NCI-H1092 treated with DMSO at 0.1 percent for 48 hours (cell line): ENCODE measurements at places on chromosomes 2 and 18.

DNA sequence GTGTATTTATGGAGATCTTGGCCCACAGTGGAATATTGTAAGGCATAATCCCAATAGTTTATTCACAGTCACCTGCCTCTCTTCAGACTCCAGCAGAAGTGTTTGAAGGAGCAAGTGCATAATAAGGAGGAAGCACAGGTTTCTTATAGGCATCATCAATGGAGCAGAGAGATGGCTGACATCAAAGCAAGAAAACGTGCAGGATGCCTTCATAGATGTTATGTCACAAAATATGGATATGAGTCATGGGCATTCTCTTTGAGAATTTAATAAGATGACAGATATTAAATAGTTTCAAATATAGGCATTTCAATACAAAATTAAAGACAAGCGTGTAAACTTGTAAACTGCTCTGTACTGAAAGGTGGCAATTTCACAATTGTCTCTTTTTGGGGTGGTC, 4.0 kb upstream of the RND3 start:
- DNase-seq = no peak

- no peak for DNase-seq
These were observed 197.8 kb upstream of the MEIS1 start for GRCh38 chr2:66236816-66237802.

GRCh38 chr2:68302281-68302875, 17.4 kb downstream of the CNRIP1 start:
- DNase-seq = no peak

GRCh38 chr2:65421432-65421748, 11.0 kb downstream of the SPRED2 start:
- no peak for DNase-seq

GRCh38 chr18:31977270-31977872, 34.4 kb upstream of the TRAPPC8 start:
- DNase-seq = peak; percentile 32
